GM13976 (cell line): ENCODE measurements at places on chromosomes 1 and 21.

- no peak for DNase-seq
Observed at GRCh38 chr21:41820384-41821080, 53.7 kb upstream of the RIPK4 start.

- DNase-seq = no peak
Observed at GRCh38 chr21:21183092-21183491, 184.9 kb downstream of the NCAM2 start.

DNA sequence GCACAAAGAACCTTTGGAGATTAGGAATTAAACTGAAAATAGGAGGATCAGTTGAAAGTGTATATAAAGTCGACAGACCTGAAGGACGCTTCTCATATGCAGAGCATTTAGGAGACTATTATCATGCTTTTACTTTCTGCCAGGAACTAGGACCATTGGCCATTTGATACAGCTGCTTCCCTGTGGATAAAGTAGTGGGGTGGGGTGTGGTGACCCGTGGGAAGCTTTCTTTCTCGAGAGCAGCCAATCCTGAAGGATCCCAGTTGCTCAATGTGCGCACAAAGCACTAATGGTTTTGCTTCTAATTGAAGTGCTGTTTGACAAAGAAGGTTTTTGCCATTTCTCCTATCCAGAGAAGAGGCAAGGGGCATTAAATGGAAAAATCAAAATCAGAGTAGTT lies 14.9 kb upstream of the CD55 start:
- DNase-seq = no peak

DNA sequence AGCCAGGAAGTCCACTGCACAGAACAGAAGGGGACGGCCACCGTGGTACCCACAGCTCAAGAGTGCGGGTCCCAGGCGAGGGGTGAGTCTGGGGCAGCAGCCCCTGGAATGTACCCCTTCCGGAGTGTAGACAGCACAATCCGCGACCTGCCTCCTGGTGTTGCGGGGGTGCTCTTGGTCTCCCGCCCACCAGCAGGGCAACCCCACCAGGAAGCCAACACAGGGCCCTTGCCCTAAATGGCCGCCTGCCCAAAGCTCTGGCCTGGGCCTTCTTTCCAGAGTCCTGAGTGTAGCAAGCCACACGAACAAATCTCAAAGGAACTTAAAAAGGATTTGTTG lies 1.1 kb upstream of the SLC19A1 start:
- DNase-seq = no peak

- no peak for DNase-seq
Observed at GRCh38 chr1:205445646-205445935, 10.3 kb downstream of the BLACAT1 start.

DNA sequence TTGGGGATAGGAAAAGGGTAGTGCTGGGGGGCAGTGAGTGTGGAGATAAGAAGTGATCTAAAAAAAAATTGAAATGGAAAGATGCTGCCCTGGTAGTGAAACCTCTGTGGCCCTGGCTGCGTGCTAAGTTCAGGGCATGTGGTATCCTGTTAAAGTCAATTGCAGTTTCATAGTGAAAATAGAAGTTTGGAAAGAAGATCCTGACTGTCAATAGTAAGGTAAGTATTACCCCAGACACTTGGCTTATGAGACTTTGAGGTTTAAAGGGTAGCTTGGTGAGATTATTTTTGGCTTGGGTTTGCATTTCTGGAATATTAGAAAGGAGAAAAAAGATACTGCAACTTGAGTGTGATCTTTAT lies 6.8 kb downstream of the ARID1A start:
- no peak for DNase-seq

GRCh38 chr1:229170778-229171505 lies 100.0 kb upstream of the RAB4A start:
- no peak for DNase-seq

- no peak for DNase-seq
Observed at GRCh38 chr21:46551636-46552241, 53.1 kb downstream of the S100B start.

DNA sequence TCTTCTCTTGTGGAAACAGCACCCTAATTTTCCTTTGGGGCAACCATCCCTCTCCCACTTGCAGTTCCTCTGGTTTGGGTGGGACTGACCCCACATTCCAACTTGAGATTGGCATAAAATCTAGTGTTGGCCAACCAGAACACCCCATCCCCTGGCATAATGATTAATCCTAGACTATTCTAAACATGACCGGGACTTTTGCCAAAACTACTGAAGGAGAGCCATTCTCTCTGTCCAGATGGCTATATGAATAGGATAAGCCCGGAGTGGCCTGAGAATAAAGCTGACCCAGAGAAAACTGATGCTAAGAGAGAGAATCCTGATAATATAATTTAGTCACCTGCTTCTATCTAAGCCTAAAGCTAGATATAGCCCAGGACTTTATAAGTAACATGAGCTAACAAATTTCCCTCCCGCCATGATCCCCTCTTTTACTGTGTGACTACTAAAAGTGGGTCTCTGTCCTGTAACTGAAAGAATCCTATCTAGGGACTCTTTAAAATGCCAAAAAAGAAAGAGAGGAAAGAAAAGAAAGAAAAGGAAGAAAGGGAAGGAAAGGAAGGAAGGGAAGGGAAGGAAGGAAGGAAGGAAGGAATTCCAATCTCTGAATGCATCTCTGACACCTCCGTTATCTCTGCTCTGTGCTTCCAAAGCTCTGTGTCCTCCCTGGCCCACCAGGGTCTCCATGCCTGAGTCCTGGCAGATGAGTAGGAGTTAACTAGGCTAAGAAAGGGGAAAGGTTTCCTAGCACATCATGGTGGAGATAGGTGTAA lies 28.0 kb upstream of the NRDC start:
- DNase-seq = no peak

DNA sequence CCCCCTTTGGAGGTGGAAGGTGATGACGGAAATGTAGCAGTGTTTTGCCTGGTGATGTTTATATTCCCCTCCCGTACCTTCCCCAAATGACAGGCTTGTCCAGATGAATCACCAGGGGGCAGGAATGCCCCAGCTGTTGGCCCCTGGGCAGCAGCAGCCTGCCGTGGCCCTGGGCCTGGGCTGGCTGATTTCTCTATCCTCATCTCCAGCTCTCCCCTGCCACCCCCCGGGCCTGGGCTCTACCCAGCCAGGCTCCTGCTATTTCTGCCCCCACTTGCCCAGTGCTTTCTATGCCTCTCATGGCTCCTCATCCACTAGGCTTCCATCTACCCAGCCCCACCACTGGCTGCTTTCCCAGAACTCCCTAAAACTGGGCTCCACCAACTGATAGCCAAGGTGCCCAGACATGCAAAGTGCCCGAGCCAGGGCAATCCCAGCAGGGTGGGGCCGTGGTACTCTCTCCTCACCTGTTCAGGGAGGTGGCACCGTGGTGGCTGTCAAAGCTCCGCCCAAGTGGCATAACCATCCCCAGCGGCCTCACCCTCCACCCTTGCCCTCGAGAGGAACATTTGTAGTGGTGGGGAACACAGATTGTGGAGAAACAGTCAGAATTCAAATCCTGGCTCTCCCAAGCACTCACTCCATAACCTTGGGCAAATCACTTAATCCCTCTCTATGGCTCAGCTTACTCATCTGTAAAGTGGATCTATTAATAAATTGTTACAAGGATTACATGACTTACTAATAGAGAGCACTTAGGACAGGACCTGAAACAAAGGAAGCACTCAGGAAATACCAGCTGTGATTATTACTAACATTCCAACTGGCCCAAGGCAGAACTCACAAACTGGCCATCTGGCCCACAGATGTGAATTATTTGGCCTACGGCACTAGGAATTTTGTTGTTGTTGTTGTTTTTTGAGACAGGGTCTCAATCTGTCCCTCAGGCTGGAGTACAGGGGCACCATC lies 12.8 kb upstream of the ECE1 start:
- DNase-seq = no peak

DNA sequence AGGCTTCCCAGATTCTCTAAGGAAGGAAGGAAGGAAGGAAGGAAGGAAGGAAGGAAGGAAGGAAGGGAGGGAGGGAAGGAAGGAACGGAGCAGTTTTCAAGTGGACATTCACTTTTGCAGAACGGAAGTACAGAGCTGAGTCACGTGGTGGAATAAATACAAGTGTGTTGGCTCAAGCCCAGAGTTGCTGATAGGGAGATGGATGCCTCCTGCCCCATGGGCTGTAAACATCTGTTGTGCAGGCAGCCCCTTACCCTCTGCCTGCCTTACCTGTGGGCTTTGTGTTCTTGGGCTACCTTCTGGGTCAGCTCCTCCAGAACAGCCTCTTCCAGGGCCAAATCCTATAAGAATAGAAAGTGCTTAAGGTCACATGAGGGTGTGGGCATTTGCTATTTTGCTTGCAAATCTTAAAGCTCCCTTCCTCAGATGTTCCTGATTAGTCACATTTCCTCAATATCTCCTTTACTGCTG lies 121.7 kb downstream of the SMYD2 start:
- DNase-seq = no peak

GRCh38 chr1:159829273-159829634 lies 2.6 kb downstream of the SLAMF8 start:
- DNase-seq = peak; percentile 62

GRCh38 chr1:33606272-33606671 lies 133.8 kb downstream of the ZSCAN20 start:
- DNase-seq = no peak

- no peak for DNase-seq
Observed at GRCh38 chr1:70764747-70765146, 282.9 kb downstream of the PTGER3 start.

GRCh38 chr1:214009423-214010196 lies 21.8 kb downstream of the PROX1 start:
- no peak for DNase-seq

GRCh38 chr1:34597877-34598514 lies 156.9 kb upstream of the GJB5 start:
- peak; percentile 81 for DNase-seq

- DNase-seq = no peak
Observed at GRCh38 chr1:226872437-226872836, 2.0 kb downstream of the PSEN2 start.

- no peak for DNase-seq
Observed at GRCh38 chr1:246262281-246262680, 244.8 kb downstream of the SMYD3 start.

DNA sequence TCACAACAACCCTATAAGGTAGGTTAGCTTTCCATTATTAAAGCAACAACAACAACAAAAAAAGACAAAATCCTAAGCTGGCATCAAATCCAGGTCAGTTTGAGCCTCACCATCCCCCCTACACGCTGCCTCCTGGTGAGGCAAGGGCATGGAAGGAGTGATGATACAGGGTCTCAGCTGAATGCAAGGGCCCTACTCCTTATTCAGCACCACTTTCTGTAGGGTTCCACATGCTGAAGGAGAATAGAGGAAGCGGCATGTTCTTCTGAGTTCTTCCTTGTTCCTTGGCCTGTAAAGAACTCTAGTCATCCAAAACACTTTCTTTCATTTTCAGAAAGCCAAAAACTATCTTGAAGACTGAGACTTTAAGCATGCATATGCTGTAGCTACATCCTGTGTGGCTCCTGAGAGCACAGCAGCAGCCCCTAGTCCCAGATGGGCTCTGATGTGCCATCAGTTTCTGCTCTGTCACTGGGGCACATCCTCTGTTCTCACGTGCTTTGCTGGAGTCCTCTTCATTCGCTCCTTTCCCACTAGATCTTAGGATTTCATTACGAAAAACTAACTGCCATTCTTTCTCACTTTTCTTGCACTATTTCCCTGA lies 6.2 kb downstream of the ILDR2 start:
- no peak for DNase-seq

GRCh38 chr21:27026501-27026900 lies 59.6 kb upstream of the ADAMTS5 start:
- DNase-seq = no peak

GRCh38 chr1:38027201-38028104 lies 14.9 kb downstream of the UTP11 start:
- DNase-seq = peak; percentile 29

DNA sequence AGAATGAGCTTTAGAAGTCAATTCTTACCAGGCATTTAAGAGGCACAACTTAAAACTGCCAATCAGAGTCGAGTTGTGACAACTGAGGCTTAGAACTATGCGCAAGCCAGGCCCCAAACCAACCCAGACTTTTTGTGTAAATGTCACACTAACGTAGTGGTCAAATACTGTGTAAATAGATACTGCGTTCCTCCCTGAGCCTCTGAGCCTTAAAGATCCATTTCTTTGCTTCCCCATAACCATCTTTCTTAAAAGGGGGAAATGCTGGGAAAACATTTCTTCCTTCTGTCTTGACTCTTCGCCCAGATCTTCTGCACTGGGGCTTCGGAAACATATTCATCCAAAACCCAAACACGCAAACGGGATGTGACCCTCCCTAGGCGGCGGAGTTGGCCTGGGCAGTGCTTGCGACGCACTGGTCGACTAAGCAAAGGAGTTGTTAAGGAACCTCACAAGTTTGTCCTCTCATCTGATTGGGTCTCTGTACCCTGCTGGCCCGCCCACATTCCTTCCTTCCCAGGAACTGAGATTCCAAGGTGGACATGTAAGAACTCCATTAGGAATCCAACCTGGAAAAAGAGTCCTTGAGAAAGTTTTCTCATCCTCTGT lies 2.6 kb downstream of the ADAMTS5 start:
- no peak for DNase-seq

- no peak for DNase-seq
Observed at GRCh38 chr1:94821636-94822305, 1.6 kb downstream of the SLC44A3 start.

GRCh38 chr1:172135076-172135672 lies 285.3 kb upstream of the C1orf105 start:
- peak; percentile 6 for DNase-seq

DNA sequence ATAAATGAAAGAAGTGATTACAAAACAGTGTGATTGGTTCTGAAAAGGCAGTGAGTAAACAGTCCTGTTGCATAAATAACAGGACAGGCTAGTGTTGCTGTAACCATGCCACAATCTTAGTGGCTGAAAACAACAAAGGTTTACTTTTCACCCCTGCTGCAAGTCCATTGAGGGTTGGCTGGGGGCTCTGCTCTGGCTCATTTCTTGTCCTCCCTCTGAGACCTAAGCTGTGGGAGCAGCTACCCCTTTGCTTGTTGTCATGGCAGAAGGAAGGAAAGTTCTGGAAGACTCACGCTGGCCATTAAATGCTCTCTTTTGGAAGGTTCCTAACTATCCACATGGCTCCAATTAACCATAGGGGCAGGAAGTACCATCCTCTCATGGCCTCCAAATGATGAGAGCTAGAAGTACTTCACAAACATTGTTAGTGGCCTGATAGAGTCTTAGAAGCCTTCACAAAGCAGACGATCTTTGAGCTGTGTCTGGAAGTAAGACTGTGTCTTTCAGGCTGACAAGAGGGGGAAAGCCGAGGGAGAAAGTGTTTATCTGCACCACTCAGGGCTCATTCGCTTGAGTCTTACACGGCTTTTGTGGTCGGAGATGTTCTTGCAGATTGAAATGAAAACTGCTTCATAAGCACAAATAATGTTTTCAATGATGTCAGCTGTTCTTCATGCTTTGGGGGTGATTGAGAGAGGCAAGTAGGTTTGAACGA lies 11.9 kb downstream of the RCSD1 start:
- no peak for DNase-seq

- DNase-seq = no peak
Observed at GRCh38 chr1:38179483-38179882, 132.9 kb upstream of the POU3F1 start.

- DNase-seq = no peak
Observed at GRCh38 chr1:9429342-9429711, 109.9 kb upstream of the SLC25A33 start.

DNA sequence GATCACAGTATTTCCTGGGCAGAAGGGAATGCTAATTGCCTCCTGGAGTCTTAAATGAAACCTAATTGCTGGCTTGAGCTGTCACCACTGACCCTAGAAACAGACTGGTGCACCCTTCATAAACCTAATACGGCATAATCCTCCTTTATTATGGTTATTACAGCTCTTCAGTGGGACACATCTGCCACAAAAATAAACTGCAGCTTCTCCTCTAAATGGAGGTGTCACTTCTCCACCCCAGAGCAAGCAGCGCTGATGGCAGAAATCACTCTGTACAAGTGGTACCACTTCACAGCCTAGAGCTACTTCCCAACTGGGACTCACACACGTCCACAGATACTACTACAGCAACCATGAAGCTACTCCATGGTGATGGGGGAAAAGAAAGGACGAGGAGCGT lies 11.1 kb downstream of the PTPN14 start:
- DNase-seq = no peak
